ENCODE measurements at places on chromosomes 16 and 17.

DNA sequence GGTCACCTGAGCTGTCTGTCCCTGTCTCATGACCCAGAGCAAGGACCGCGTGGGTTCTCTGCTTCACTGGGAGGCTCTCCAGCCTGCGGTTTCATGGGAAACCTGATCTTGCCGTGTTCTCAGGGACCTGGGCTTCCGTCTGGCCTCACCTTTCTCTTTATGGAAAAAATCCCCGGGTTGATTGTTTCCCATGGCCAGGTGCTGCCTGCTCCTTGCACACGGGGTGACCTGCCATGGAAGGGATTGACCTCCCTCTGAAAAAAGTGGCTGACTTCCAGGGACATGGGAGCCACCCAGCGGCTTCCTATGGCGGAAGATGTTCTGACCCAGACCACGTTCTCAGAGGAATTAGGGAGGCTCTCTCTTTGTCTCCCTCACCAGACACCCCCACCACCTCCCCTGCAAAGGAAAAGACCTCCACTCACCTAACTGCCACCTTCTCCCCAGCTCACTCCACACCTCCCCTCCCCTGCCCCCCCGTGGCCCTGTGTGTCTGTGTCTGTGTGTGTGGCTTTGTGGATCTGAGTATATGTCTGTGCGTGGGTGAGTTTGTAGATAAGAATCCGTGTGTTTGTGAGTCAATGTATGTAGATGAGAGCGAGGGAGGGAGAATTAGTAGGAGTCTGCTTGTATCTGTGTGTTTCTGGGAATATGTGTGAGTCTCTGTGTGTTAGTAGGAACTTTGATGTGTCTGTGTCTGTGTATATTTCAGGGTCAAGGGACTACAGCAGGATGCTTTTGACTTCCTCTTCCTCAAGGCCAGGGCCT is 154.6 kb downstream of the NTN1 start:
- no peak for DNase-seq

- no peak for DNase-seq
Measured at GRCh38 chr16:89422527-89422904, 67.8 kb downstream of the ANKRD11 start.

GRCh38 chr17:59074494-59074893 is 32.2 kb downstream of the TRIM37 start:
- no peak for DNase-seq

DNA sequence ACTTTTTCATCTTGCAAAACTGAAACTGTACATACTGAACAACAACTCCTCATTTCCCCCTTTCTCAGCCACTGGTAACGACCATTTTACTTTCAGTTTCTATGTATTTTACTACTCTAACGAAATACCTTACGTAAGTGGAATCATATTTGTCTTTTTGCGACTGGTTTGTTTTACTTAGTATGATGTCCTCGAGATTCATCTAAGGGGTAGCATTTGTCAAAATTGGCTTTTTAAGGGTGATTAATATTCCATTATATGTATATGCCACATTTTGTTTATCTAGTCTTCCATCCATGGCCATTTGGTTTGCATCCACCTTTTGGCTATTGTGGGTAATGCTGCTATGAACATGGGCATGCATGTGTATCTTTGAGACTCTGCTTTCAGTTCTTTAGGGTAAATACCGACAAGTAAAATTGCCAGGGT is 10.4 kb downstream of the KPNB1 start:
- peak; percentile 56 for DNase-seq

DNA sequence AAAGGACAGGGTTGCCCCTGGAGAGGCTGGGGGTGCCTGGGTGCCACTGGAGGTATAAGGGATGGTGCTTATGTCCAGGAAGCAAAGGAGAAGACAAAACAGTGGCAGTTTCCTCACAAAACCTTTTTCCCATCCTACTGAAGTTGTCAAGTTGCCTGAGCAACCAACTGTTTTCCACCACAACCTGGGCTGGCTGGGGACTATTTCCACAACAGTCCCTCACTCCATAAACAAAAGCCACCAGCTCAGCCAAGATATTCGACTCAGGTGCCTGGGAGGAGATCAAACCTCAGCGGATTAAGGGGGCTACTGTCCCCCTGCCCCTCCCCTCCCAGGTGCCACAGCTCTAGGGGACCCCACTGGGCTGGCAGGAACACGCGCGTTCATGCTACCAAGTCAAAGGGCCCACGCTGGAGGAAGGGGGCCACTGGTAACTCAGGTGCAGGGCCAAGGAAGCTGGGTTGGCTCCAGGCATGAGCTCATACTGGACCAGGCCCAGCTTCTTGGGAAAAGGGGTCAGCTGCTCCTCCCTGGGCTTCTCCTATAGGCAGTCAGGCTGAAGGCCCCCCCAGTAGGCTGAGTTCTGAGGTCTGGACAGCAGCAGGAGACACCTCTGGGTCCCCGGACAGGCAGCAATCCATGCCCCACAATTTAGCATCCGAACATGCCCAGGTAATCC is 45.7 kb upstream of the MRPS23 start:
- no peak for DNase-seq

DNA sequence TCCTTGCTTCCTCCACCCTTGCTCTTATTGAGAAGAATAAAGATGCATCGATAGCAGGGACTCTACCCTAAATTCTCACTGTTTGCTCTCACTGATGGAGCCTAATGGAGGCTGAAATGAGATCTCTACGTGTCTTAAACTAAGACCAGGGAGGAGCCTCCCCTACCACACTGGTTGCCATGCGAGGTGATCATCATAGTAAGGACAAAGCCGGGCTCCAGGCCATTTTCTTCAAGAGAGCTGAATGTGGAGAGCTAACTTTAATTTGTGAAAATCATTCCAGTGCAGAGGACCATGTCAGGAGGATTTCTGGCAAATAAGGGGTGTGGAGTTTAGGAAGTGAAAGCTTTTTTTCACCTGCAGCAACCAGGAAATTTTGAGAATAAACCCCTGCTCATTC is 5.6 kb downstream of the CDH11 start:
- no peak for DNase-seq

- no peak for DNase-seq
Measured at GRCh38 chr17:39636587-39636926, 387 bp upstream of the STARD3 start.
